ENCODE measurements at places on chromosomes 2 and 18.

- no peak for DNase-seq
Measured at GRCh38 chr2:131588152-131588873, 60.6 kb downstream of the CCDC74A start.

- no peak for DNase-seq
Measured at GRCh38 chr2:171317492-171318125, 116.2 kb downstream of the METTL8 start.

- no peak for DNase-seq
Measured at GRCh38 chr2:16861530-16861929, 195.9 kb upstream of the CYRIA start.

GRCh38 chr2:231015478-231015877, 19.6 kb downstream of the SPATA3 start:
- DNase-seq, result no peak

DNA sequence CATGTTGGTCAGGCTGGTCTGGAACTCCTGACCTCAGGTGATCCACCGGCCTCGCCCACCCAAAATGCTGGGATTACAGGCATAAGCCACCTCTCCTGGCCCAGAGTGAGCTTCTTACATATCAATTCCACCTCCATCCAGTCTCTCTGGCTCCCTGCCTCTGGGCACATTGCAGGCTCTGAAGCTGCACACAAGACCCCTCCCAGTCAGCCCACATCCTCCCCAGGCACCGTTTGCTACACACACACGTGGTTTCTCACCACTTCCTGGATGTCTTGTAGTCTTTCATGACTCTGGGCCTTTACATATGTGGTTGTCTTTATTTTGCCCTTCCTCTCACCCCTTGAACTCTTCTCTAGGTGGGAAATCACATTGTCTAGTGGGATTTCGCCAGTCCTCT, 64.0 kb upstream of the CABLES1 start:
- DNase-seq, result peak; percentile 35

All from stimulated activated CD4-positive, alpha-beta T cell treated with anti-CD3 and anti-CD28 coated beads, Interleukin-15, amount 100 ng/mL, for 1 hour (primary cell).